ENCODE measurements at places on chromosomes 5 and 9.

DNA sequence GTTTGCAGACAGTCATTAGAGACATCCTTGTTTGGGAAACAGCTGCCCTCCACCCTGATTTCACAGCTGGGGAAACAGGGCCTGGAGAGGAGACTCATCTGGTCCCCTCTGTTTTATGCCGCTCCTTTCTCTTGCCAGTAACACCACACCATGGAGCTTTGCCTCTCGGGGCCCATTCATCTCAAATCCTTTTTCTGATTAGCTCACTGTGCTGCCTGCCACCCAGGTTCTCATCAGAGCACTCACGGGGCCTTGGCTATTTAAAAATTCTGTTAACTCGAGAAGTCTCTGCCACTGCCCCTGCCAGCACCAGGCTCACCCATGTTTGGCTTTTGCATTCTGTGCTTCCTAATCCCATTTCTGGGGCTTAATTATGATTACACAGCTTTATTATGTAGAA, 36.8 kb upstream of the C5orf58 start:
- ATAC-seq, result no peak

GRCh38 chr5:10760096-10760920, 726 bp downstream of the DAP start:
- peak; percentile 27 for ATAC-seq

DNA sequence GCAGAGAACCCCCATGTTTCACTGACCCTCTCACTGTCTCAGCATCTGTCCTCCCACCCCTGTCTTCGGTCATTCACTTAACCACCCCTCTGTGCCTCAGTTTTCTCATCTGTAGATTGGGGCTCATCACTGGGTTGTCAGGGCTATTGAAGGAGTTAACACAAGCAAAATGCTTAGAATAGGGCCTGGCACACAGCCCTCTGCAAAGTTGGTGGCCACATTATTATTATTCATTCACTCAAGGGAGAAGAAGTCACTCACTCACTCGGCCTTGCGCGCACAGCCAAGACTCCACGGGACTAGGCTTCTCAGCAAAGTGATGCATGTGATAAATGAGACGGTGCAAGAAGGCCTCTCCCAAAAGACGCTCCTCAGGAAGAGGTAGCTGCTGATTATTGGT, 8.0 kb downstream of the PDGFRB start:
- ATAC-seq, result no peak

- no peak for ATAC-seq
These were observed 92.7 kb upstream of the RUSC2 start for GRCh38 chr9:35397216-35397698.

GRCh38 chr5:157947156-157947555, 88.2 kb upstream of the CLINT1 start:
- no peak for ATAC-seq

DNA sequence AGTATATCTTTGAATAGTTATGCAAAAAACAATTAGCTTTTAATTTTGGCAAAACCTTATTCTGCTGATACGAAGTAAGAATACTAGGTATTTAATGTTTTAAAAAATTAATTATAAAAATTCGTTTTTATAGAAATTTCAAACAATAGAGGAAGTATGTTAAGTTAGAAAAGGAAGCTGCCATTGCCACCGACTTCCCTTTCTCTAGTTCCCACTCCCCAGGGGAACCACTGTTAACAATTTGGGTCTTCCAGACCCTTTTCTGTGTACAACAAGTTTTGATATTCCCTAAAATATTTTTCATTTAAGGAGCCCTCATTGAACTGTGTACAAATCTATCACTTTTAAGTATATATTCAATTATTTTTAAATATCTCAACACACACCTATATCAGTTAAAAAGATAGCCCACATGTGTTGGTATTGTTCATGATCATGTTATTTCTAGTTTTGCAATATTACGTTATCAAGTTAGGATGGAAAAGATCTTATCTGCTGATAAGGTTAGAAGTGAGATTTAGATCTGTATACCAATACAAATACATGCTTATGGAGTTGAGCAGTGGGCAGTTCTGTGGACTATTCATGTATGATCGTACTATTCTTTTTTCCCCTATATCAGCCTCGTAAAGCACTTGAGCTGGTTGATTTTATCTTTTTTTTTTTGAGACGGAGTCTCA, 25.9 kb downstream of the NDFIP1 start:
- no peak for ATAC-seq

DNA sequence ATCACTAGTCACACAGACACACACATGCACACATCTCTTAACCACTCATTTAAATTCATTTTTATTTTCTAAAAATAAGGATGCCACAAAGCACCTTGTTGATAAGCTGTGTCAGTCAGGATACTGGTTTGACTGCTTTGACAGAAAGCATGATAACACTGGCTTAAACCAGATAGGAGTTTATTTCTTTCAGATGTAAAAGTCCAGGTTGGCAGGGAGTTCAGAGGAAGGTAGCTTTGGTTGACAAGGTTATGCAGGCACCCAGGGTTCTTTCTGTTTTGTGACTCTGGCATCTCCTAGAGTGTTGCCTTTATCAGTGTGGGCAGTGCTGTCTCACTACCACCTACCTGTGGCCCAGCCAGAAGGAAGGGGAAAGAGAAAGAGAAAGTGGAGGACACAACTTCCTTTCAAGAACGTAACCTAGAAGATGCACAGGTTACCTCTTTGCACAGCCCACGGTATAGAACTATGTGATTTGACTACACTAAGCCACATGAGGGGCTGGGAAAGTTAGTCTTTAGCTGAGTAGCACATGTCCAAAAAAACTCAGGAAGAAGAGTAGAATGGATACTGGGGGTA, 334.7 kb downstream of the OSTF1 start:
- no peak for ATAC-seq
